Left ventricle myocardium inferior (tissue), 1 donor: ENCODE measurements at places on chromosomes 12 and 14. TPM values are rescaled to one million over a fixed set of nuclear protein-coding genes. Genes with fewer than 3 reads are reported as not detected.

The USP44 gene
- 0.80 TPM for total RNA-seq

The PRDM4 gene
- total RNA-seq = 13.1 TPM

The RIMKLB gene
- total RNA-seq = 14.0 TPM

The TMEM132D gene
- total RNA-seq = not detected

The CD163L1 gene
- total RNA-seq = 2.5 TPM

The RAB15 gene
- 17.1 TPM for total RNA-seq

The NGB gene
- not detected for total RNA-seq

The TAS2R42 gene
- total RNA-seq = not detected

The KRT73 gene
- total RNA-seq = not detected
